Heart left ventricle (tissue), 16 donors: ENCODE measurements at places on chromosomes 16 and 17.

DNA sequence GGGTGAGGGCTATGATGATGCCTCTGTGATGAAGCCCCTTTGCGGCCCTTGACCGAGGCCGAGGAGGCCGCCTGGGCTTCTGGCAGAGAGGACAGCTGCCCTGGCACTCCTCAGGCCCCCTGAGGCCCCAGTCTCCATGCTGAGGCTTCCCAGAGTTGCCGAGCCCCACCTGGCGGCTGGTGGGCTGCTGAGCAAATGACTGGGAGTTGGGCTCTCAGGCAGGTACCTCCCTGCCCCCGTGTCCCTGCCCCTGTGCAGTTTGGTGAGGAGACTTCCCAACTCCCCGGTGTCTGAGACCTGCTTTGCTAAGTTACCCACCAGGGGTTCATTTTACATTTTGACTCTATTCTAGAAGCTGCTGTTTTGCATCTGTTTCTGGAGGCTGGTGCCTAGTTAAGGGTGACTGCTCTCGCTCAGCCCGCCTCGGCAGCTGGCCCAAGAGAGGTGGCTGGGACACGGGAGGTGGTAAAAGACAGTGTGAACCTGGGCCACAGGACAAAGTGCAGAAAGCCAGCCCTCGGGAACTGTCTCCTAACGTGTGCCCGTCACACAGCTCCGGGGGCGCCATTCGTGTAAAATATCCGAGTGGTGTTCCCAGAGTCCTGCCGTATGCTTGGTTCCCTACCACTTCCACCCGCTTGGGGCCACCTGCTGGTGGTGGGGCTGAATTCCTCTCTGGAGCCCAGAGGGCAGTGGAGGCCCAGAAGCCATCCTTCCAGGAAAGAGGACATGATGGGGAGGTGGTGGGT is 134.5 kb downstream of the RAB11FIP4 start:
- no peak for DNase-seq

DNA sequence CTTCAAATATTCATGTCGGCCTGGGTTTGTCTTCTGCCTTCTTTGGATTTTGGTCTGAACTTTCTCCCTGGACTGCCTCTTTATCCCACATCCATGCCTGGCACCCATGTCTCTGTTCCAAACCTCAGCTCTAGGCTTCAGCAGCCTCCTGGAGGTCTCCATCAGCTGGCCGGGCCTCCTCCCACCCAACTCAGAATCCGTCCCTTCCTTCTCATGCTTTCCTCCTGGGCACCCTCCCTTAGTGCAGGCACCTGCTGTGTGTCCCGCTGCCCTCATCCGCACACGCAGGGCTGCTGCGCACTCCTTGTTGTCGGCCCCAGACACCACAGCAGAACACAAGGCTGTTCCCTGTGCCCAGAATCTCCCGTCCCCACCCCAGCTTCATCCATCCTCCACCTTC is 14.0 kb downstream of the LDHD start:
- DNase-seq = no peak

DNA sequence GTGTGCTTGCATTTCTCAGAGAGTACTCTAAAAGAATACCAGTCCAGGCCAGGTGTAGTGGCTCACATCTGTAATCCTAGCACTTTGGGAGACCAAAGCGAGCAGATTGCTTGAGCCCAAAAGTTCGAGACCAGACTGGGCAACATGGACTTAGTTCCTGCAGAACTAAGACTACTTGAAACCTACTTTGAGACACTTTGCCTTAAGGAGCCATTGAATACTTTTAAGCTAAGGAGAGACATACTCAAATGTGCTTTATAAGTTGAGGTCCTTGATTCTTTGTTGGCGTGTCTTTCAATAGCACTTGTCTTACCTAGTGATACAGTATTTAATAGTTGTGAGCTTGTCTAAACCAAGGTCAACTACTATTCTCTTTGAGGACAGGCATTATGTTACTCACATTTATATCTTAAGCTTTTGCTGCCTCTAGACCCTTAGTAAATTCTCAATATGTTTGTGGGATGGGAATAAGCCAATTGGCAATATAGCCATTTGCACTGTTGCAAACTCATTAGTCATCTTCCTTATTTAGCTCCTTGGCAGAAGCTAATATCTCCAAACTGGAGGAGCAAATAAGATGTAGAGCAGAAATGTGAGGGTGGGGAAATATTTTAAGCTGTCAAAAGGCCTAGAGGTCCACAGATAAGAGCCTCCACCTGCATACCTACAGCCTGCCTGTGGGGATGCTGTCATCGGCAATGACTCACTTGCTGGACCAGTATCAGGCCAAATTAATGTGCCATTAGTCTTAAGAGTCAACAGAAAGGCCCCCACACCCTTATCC is 16.3 kb downstream of the SCPEP1 start:
- no peak for DNase-seq

- DNase-seq = no peak
Observed at GRCh38 chr17:14197586-14197985, 39.1 kb downstream of the CDRT15 start.
